Right atrium auricular region (tissue), 2 donors: ENCODE measurements at places on chromosomes 5 and 9. TPM values are rescaled to one million over a fixed set of nuclear protein-coding genes. Genes with fewer than 3 reads are reported as not detected.

The ADAM19 gene
- total RNA-seq = 13.1 TPM

The IL13 gene
- not detected for total RNA-seq

The PLAC8L1 gene
- not detected for total RNA-seq

The TAF11L10 gene
- total RNA-seq = not detected
